ENCODE measurements at places on chromosomes 4 and X.
A peak's percentile ranks its signal among the peaks of the same experiment; 100 is the strongest.

DNA sequence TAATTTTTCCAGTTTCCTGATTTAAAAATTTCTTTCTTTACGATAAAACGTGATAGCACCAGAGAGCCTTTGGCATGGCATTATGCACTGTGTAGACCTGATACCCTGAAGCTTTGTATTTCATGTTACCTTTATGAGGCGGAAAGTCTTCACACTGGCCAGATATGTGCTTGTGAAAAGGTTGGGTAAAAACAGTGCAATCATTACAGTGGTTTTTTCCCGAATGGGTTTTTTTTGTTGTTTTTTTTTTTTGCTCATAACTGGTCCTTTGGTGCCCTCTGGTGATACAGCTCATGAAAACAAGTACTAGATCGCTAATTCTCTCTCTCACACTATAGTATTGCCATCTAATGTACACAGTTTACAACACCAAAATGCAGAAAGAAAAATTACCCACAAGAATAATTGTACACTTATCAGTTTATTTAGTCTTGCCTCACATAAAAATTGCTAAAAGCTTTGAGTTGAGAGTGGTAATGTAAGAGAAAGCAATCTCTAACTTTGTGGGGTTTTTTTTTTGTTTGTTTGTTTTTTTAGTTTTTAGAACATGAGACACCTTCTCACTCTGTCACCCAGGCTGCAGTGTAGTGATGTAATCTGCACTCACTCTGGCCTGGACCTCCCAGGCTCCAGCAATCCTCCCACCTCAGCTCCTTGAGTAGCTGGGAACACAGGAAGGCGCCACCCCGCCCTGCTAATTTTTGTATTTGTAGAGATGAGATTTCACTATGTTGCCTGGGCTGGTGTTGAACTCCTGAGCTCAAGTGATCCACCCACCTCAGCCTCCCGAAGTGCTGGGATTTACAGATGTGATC is 21.3 kb downstream of the SPCS3 start:
- peak; percentile 62 for DNase-seq

- DNase-seq = peak; percentile 42
These were observed 42.9 kb downstream of the NDST3 start for GRCh38 chr4:118076958-118077766.

GRCh38 chr4:46393606-46394005 is 3.7 kb upstream of the GABRA2 start:
- no peak for DNase-seq

- no peak for DNase-seq
These were observed 66.6 kb upstream of the LIMCH1 start for GRCh38 chr4:41471126-41472071.

- no peak for DNase-seq
These were observed 207.0 kb upstream of the PDE5A start for GRCh38 chr4:119835613-119835910.

Data from hematopoietic multipotent progenitor cell treated with erythropoietin and hydrocortisone succinate and interleukin-3 and kit ligand, for 8 days (in vitro differentiated cells).